GM04504 (cell line): ENCODE measurements at places on chromosomes 3 and 15.

- DNase-seq = no peak
These were observed 8.2 kb downstream of the CDC25A start for GRCh38 chr3:48180021-48180420.

DNA sequence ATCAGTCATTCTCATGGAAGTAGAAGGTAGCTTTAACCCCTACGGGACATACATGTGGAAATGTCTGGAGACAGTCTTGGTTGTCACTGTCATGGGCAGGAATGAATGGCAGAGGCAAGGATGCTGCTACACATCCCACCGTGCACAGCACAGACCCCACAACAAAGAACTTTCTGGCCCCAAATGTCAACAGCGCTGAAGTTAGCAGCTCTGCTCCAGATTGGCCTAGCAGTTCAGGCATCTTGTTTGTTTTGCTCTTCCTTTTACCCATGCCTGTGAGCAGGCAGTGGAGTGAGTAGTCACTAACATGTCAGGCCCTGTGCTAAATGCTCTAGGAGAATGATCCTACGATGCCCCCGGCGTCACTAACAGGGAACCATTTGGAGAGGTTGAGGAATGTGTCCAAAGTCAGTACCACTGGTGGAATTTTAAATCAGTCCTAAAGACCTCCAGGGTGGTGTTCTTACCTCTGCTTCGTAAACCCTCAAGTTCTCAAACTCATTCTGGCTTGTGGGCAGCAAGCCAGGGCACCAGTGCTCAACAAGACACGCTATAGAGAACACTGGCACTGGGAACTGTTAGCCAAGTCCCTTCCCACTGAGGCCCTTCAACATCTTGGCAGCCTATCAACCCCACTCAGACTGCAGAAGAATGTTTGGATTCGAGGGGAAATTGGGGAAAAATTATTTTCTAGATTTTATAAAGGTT is 142.2 kb downstream of the FOXP1 start:
- no peak for DNase-seq

- DNase-seq = no peak
These were observed 31.5 kb upstream of the XXYLT1 start for GRCh38 chr3:195302431-195302830.

DNA sequence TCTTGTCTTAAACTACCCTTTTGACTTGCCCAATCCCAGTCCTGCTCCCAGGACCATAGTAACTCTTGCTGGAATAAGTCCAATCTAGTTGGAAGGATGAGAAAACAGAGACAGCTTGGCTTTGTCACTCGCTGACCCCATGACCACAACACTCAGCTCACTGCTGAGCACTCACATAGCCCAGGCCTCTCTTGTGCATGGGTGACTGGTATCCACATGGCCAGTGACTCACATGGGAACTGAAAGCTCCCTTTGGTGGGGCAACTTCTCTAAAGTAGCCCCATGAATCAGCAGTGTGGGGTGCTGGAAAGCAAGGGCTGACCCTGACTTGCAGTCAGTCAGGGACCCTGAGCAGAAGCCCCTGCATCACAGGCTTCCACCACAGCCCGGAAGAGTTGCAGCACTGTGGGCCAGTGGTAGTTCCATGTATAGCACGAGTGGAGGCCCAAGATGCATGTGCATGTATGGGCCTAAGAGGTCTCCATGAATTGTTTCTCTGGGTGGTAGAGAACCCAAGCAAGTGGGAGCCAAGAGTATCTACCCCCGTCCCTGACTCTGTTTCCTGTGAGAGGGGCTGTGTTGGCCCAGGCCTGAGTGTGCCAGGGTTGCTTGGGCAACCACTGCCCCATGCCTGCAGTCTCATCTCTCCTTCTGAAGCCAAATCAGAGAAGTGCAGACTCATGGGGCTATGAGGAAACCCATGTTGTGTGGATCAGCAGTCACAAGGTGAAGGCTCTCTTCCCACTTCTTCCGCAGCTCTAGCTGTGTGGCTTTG is 62.1 kb upstream of the XCR1 start:
- peak; percentile 79 for DNase-seq

GRCh38 chr3:18086078-18086477 is 339.1 kb downstream of the SATB1 start:
- DNase-seq = no peak

GRCh38 chr3:152583963-152584362 is 251.0 kb upstream of the P2RY1 start:
- DNase-seq = no peak

DNA sequence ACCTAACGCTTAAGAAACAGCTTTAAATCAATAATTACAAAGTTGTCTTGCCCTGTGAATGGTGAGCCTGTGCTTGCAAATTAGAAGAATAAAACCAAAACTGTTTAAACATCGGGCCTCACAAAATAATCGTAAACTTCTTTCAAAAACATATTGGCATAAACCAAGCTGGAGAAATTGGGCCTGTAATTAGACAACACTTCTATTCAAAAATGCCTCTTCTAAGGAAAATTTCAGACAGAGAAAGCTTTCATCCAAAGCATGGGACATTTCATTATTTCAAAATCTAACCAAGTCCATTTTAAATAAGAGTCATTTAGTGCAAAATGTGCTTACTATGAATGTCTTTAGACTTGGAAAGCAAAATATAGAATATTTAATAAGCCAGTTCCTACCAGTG is 35.5 kb upstream of the GNB4 start:
- no peak for DNase-seq

DNA sequence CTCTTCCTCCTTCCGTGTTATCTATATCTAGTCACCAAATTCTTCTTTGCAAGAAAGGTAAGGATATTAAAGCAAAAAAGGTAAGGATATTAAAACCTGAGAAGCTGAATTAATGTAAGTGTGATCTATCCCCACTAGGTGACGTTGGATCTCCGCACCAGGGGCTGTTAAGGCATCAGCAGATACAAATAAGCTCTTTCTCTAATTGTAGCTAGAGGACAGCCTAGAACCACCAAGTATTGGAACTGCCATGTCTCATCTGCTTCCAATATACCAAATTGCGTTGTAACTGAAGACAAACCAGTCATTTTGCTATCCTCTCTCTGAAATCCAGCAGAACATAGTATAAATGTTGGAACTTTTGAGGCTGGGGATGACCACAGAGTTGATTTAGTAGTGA is 471.2 kb upstream of the TGFBR2 start:
- DNase-seq = no peak

GRCh38 chr3:137737208-137737607 is 26.9 kb upstream of the SOX14 start:
- no peak for DNase-seq

GRCh38 chr3:46095307-46095706 is 68.0 kb upstream of the XCR1 start:
- DNase-seq = no peak
